Iris pigment epithelial cell (primary cell): ENCODE measurements at places on chromosomes 1 and 21.
A peak's percentile ranks its signal among the peaks of the same experiment; 100 is the strongest.

GRCh38 chr1:226310637-226311195 is 1.8 kb upstream of the LIN9 start:
- DNase-seq: no peak

DNA sequence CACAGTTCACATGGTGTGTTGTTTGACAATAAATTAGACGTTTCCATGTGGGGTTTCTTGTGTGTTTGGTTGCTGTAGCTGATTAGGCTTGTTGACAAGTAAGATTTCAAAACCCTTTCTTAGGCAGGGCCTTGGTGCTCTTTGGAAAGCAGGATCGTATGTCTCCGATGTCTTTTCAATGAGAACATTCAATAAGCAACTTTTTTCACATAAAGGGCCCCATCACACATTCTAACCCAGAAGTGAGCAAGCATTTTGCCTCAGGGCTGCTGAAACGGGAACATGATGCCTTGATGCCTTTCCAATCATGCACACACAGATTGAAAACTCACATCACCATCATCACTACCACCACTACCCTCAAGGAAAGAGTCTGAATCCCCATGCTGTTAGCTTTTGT is 33.1 kb downstream of the LPAR3 start:
- no peak for DNase-seq

GRCh38 chr21:46207920-46208591 is 20.5 kb downstream of the LSS start:
- DNase-seq: no peak

GRCh38 chr1:209072481-209072880 is 511.0 kb upstream of the CAMK1G start:
- DNase-seq: peak; percentile 6

DNA sequence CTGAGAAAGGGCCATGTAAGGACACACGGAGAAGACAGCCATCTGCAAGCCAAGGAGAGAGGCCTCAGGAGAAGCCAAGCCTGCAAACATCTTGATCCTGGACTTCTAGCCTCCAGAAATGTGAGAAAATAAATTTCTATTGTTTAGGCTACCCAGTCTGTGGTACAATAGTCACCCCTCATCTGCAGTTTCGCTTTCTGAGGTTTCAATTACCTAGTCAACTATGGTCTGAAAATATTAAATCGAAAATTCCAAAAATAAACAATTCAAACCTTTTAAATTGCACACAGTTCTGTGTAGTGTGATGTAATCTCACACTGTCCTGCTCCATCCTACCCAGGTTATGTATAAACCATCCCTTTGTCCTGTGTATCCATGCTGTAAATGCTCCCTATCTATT is 52.6 kb downstream of the ZNF644 start:
- DNase-seq: no peak

DNA sequence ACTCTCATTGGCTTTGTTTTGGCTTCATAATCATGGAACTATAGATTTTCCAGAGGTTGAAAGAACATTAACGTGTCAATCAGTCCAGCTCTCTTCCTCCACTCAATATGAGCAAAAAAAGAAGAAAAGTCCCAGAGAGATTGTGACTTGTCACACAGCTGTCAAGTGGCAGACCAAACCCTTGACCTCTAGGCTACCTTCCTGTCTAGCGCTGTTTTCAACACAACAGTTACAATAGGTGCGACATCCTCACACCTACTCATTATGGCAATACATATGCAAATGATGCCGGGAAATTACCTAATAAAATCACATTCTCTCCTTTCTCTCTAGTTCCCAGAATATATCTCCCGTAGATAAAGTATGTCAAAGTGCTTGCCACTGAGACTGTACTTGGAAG is 1.1 kb downstream of the WARS2 start:
- no peak for DNase-seq
